ENCODE measurements at places on chromosomes 12 and 14. TPM values are rescaled to one million over a fixed set of nuclear protein-coding genes. Genes with fewer than 3 reads are reported as not detected.

DNA sequence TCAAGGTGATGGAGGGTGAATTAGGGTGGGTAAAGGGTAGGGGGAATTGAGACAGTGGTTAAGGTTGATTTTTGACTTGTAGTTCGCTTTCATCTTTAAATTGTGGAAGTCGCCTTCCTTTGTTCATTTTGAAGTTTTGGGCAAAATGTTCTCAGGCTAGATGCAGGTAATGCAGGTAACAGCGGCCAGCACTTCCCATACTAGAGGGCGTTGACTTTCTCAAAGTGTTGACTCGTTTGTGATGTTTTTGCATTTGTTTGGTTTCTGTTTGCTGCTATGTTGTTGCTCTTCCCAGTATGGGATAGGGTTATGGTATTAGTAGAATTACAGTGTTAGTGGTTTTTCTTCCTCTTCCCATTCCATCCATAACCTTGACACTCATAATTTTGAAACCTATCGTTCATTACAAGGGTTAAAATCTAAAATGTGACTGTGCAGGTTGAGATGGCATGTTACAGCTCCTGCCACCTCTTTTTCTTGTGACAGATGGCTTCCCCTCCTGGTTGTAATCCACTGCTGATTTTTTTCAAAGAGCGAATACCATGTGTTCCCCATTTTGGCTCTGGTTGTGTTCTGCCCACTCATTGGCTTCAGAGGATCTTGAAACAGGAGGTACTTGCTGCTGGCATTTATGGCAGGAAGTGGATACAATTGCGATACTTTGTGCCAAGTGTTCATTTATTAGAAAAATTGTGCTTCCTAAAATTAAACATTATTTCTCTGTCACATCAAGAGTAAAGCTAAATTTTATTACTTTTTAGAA, 57.1 kb downstream of the ERC1 start:
- DNase-seq, result no peak

DNA sequence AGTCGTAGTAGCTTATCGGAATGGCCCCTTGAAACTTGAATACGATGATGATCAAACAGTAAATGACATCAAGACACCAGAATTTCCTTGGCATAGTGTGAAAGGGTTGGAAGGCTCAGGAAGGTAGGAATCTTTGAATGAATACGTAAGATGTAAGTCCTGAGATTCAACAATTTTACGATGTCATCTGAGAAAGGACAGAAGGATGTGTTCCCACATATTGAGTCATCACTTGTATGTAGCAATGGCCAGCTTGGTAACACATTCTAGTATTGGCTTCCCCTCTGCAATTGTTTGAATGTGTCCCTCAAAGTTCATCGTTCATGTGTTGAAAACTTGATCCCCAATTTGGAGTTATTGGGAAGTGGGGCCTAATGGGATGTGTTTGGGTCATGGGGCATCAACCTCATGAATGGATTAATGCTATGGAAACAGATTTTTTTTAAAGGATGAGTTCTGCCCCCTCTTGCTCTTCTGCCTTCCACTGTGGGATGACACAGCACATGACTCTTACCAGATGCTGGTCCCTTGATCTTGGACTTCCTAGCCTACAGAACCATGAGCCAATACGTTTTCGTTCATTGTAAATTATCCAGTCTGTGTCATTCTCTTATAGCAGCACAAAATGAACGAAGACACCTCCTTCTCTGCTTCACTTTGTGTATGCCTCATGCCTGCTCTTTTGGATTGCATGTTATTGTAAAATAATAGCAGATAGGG, 284.6 kb downstream of the BCAT1 start:
- DNase-seq, result no peak

GRCh38 chr14:36901861-36902260, 240.2 kb downstream of the PAX9 start:
- no peak for DNase-seq

DNA sequence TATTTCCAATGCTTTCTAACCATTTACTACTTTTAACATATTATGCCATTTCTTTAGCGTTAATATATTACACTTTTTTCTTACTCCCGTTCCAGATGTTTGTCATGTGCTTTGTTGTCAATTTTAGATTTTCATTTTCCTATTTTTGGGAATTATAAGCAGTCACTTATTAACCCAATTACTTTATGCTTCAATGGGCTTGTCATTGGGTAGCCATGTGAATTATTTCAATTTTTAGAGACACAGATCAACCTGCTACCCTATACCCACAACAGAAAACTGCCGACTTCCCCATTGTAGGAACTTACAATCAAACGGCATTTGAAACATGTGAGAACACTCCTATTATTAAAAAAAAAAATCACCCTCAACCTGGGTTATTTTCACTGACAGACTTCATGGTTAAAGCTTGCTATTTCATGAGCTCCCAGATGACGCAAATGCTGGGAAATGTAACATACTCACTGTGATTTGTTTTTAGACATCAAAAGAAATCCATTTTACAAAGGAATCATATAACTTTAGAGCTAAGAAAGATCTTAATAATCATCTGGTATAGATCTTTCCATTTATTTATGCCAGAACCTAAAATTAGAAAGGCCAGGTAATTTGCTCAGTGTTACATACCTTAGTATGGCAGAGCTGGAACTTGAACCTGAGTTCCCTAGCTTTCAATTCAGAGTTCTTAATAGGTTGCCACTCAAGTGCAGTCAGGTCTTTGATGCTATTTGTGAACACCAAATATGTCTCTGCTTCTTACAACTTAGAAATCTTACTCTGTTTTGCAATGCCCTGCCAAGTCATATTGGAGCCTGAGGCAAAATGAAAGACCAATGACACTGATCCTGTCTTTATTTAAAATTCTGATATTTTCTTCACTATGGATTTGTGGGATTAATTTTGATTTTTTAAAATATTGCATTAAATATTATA, 340.4 kb downstream of the RAD51B start:
- no peak for DNase-seq

DNA sequence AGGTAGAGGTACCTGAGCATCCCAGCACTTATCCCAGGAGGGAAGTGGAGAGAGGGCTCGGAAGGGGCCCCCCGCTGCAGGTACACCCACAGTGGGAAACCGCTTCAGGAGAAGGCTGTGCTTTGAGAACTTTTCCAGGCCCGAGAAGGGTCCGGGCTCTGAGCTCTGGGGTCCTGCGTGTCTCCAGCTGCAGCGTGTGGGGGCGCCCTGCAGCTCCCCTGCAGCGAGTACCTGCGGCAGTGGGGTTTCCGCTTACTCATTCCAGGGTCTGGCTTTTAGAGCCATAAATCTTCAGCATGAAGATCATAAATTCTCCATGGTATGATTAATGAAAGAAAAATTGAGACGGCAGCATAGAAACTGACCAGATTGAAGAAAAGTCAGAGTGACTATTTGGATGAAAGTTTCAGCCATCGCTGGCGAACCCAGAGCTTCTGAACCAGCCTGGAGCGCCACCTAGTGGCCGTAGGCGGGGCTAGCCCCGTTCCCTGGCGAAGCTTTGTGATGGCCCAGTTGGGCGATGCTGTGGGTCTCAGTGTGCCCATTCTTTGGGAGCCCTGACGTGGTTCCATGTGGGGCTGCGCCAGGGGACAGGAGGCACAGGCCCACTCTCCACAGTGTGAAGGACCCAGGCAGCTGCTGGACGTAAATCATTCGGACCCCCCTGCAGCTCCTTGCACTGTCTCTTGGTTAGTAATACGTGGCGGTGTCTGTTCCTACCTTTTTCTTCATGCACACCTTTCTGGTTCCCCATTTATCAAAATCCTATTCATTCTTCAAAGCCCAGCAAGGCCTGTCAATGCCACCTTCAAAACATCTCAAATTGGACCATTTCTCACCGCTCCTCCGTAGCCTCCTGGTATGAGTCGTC, 198.2 kb downstream of the TSPAN9 start:
- DNase-seq, result peak; percentile 33

DNA sequence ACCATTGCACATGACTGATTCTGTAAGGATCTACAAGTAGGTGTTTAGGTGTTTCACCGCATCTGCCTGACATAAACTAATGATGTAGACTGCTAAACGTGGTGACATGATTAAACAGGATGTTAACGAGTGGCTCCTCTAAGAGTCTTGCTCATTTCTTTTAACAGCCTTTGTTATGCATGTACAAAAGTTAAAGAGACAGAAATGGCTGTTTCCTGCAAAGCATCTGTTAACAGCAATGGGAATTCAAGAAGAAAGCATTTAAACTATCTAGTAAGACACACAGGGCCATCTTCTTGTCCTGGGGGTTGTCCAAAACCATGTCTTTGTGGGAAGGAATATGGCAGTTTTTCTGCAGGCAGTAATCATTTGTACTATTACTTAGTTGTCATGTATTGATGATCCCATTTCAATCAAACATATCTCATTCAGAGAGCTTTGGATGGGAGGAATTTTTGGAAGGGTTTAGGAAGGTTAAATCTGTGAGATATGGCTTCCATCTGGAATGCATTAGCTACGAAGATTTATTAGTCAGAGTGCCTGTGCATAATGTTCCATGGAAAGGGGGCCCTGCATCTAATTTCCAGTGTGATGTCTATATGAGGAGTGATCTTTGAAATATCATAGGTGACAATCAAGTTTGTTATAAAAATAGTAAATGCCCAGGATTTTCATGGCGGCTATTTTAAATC, 495.1 kb downstream of the EGLN3 start:
- no peak for DNase-seq

DNA sequence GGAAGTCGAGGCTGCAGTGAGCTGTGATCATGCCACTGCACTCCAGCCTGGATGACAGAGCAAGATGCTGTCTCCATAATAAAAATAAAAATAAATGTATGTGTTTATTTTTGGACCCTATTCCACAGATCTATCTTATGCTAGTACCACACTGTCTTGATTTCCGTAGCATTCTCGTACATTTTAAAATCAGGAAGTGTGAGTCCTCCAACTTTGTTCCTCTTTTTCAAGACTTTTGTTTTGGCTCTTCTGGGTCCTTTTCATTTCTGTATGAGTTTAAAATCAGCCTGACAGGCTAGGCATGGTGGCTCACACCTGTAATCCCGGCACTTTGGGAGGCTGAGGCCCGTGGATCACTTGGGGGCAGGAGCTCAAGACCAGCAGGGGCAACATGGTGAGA, 25.8 kb downstream of the DAO start:
- DNase-seq, result no peak

DNA sequence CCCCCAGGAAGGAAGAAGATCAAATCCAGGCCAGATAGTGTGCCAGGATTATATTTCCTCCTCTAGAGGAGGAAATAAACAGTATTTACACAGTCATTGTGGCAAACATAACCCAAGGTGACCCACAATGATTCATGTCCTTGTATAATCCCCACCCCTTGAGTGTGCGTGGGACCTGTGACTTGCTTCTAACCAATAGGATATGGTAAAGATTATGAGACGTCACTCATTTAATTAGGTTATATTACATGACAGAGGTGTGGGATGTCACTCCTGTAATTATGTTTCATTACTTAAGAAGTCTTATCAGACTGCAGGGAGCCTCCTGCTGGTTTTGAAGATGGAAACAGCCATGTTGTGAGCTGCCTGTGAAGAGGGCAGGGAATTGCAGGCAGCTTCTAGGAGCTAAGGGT, 12.2 kb upstream of the CATSPERB start:
- no peak for DNase-seq

GRCh38 chr14:104563742-104564615, 15.6 kb upstream of the C14orf180 start:
- peak; percentile 61 for DNase-seq

GRCh38 chr14:24888532-24888931, 161.4 kb downstream of the STXBP6 start:
- no peak for DNase-seq

DNA sequence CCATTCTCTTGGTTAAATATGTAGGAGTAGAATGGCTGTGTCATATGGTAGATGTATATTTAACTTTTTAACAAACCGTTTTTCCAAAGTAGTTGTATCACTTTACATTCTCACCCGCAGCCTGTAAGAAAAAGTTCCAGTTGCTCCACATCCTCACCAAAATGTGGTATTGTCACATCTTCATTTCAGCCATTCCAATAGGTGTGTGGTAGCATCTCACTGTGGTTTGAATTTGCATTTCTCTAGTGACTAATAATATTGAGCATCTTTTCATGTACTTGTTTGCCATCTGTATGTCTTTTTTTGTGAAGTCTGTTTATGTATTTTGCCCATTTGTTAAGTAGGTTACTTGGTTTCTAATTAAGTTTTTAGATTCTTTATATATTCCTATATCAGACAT, 78.6 kb downstream of the TBK1 start:
- DNase-seq, result no peak

GRCh38 chr12:26643532-26644315, 189.3 kb downstream of the ITPR2 start:
- DNase-seq, result no peak

DNA sequence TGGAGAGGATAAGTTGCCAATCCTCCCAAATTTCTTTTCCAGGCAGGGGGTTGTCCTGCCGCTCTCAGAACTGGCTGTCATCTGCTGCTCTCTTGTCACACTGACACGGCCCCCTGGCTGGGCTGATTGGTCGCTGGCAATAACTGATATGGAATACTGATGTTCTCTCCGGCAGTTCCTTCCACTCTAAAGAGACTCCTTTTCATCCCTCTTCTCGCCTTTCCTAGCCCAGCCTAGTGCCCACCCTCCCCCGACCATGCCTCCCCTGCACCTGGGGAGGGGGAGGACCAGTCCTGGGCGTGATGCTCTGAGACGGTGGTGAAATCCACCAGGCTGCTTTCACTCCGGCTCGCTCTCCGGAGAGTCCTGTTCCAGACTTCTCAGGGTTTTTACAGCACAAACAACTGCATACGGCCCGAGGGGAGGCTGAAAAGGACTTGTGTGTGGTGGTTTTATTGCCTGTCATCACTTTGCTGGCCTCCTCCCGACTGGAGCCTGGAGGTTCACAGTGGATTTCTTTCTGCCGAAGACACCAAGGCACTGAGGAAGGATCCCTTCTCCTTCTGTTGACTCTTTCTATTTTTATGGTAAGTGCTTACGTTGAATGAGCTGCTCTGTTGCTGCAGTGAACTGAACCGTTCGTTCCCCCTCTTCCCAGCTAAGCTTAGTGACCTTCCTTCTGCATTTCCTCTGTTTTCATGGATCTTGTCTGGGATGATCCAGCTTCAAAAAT, at the start of gene ANO4:
TSS of gene ANO4 (plus strand) at position 336 of the 733 bp plus-strand sequence. CDS start 107,010 bp downstream, outside the sequence.
- no peak for DNase-seq

PARPBP gene
- 3.9 TPM for total RNA-seq

FAM181A gene
- not detected for total RNA-seq

OR6C2 gene
- total RNA-seq, result not detected

CHURC1 gene
- 95.3 TPM for total RNA-seq

BDKRB2 gene
- not detected for total RNA-seq

GEMIN2 gene
- 15.0 TPM for total RNA-seq

CAND1 gene
- 111 TPM for total RNA-seq

LMNTD1 gene
- not detected for total RNA-seq
